Spinal cord (tissue), 10 donors: ENCODE measurements at places on chromosomes 6 and 20. TPM values are rescaled to one million over a fixed set of nuclear protein-coding genes. Genes with fewer than 3 reads are reported as not detected.

STMN3 gene
- 142 TPM for total RNA-seq

ANGPT4 gene
- total RNA-seq: 0.30 TPM

DNA sequence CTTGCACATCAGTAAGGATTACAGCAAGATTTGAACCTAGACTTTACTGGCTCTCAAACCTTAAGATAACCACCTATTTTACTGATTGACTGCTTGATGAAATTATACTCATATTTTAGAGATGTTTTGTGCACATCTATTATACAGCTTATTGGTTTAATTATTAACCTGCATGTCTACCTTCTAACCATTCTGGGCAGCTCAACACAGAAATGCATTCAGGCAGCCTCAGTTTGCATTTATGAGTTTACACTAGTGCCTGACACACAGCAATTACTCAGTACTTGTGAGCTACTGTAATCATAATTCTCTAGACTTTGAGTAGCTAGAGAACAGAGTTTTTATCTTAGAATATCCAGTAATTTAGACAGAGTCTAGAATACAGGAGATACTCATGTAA, 273.9 kb upstream of the THEMIS start:
- H3K4me1 ChIP-seq: no peaks in the 10 kb centered on the region
- H3K27ac ChIP-seq: no peak overlapping the region
- DNase-seq: no peak
- H3K4me3 ChIP-seq: no peak overlapping the region

OXT gene
- total RNA-seq: 0.33 TPM

DNA sequence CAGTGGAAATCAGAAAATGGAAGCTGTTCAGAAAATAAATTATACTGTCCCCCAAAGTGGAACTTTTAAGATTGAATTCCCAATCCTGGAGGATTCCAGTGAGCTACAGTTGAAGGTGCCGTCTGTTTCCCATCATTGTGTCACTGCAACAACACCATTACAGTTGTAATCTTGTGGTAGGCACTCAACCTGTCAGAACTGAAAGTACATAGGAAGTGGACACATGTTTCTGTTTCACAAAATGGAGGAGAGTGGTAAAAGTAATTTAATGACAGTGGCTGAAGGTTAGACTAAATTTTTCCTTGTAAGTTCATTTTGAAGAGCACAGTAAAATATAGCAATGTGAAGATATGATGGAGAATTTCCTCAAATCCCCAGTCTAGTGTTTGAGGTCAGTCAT, 70.0 kb downstream of the CD109 start:
- no peaks in the 10 kb centered on the region for H3K4me1 ChIP-seq
- no peak overlapping the region for H3K27ac ChIP-seq
- H3K4me3 ChIP-seq: no peak overlapping the region
- H3K27me3 ChIP-seq: no peaks in the 10 kb centered on the region

DNA sequence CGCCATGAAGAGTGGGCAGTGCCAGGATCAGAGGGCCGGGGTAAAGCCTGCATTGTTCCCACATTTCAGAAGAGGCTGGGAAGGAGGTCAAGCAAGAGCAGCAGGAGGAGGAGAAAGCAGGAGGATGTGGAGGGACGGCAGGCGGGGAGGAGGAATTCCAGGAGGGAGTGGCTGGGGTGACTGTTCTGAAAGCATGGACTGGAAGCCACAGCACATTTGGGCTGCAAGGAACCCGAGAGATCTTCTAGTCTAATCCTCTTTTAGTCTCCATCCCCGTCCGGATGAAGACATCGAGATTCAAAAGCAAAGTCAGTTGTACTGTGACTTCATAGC, 76.9 kb downstream of the FAM50B start:
- no peaks in the 10 kb centered on the region for H3K4me1 ChIP-seq
- no peak for DNase-seq
- H3K27me3 ChIP-seq: no peaks in the 10 kb centered on the region
- H3K27ac ChIP-seq: no peak overlapping the region

GRCh38 chr20:49165611-49166010, 22.5 kb downstream of the STAU1 start:
- DNase-seq: no peak
- H3K27me3 ChIP-seq: no peaks in the 10 kb centered on the region
- H3K4me1 ChIP-seq: peaks cover 4% of the 10 kb centered on the region
- peaks cover 25% of the 10 kb centered on the region for H3K36me3 ChIP-seq
- H3K27ac ChIP-seq: no peak overlapping the region

DNA sequence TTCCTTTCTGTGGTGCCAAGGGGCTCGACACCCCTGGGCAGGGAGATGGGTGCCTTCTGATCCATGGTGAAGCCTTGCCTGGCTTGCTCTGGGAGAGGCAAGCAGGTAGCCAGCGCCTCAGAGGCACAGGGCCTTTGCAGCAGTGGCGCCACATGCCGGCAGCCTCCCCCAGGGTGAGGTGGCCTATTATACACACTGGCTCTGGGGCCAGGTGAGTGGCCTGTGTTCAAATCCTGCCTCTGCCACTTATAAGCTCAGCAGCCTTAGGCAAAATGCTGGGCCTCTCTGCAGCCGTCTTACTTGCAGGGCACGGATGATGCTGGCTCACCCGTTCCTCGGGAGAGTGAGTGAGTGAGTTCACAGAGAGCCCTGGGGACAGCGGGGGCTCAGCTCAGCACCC, 176.9 kb downstream of the TFAP2C start:
- no peaks in the 10 kb centered on the region for H3K36me3 ChIP-seq
- peaks cover 24% of the 10 kb centered on the region for H3K4me1 ChIP-seq

- DNase-seq: no peak
- no peak overlapping the region for H3K27ac ChIP-seq
- H3K4me1 ChIP-seq: no peaks in the 10 kb centered on the region
These were observed 13.0 kb downstream of the BAG6 start for GRCh38 chr6:31639449-31639861.

DNA sequence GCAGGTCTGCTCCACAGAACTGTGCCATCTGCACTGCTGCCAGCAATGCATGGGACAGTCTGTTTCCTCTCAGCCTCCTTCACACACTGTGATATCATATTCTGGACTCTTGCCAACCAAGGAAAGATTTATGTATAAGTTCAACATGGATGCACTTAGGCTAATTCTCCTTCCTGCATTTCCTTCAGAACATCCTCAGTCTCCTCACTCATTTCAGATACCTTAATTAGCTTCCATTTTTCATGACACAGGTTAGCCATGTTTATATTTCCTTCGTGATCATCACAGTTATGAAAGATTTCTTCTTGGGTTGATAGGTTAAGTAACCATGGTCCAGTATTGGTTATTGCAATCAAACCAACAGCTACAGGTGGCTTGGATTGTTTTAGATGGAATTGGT, 46.4 kb upstream of the DDR1 start:
- DNase-seq: no peak
- no peaks in the 10 kb centered on the region for H3K27me3 ChIP-seq
- no peak overlapping the region for H3K27ac ChIP-seq
- H3K36me3 ChIP-seq: no peaks in the 10 kb centered on the region
- no peak overlapping the region for H3K4me3 ChIP-seq

GRCh38 chr20:588476-588875, 21.6 kb downstream of the TCF15 start:
- H3K4me3 ChIP-seq: no peak overlapping the region
- H3K36me3 ChIP-seq: no peaks in the 10 kb centered on the region
- H3K4me1 ChIP-seq: no peaks in the 10 kb centered on the region
- no peak for DNase-seq

OR2J3 gene
- total RNA-seq: 0.11 TPM

DNA sequence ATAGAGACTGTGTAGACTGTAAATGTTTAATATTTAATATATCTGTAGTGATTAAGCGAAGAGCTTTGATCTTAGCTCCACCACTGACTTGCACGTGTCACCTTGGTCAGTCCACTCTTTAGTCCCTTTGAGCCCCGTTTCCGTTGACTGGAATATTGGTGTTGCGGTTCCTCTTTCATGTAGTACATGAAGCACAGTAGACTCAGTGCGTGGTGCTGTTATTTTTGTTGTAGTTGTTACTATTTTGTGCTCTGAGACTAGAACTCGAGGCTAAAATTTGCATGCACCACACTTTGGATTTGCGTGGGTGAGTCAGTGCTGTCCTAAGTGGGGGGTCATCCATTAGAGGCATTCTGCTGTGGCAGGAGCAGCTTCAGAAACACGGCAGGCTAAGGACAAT, 291.4 kb downstream of the QKI start:
- H3K4me3 ChIP-seq: no peak overlapping the region
- no peak for DNase-seq
- H3K27ac ChIP-seq: no peak overlapping the region
- no peaks in the 10 kb centered on the region for H3K36me3 ChIP-seq
- peaks cover 23% of the 10 kb centered on the region for H3K4me1 ChIP-seq
- no peaks in the 10 kb centered on the region for H3K27me3 ChIP-seq

DNA sequence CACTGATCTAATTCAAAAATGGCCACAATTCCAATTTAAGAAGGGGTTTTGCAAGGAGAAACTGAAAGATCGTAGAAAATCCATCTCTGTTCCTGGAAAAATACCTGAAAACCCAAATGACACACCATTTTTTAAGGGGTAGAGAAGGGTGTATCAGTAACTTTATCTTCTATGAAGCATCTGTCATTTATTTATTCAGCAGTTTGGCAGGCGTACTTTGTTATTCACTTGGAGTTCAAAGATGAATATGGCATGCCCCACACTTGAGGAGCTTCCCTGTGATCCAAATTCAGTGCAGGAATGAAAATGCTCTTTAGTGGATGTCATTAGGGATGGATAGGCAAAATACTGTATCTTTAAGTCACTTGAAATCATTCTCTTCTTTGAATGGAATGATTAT, 7.2 kb downstream of the HINT3 start:
- H3K27ac ChIP-seq: no peak overlapping the region
- no peak for DNase-seq
- H3K36me3 ChIP-seq: no peaks in the 10 kb centered on the region
- no peak overlapping the region for H3K4me3 ChIP-seq
- H3K4me1 ChIP-seq: no peaks in the 10 kb centered on the region

- no peak for DNase-seq
- H3K4me1 ChIP-seq: no peaks in the 10 kb centered on the region
- no peaks in the 10 kb centered on the region for H3K36me3 ChIP-seq
- no peak overlapping the region for H3K27ac ChIP-seq
- H3K27me3 ChIP-seq: no peaks in the 10 kb centered on the region
These were observed 42.1 kb downstream of the SMAP1 start for GRCh38 chr6:70709826-70710225.

PLEKHG1 gene
- 34.4 TPM for total RNA-seq

SSTR4 gene
- 0.89 TPM for total RNA-seq

GRCh38 chr6:44650947-44651346, 263.4 kb downstream of the CDC5L start:
- H3K36me3 ChIP-seq: no peaks in the 10 kb centered on the region
- peaks cover 16% of the 10 kb centered on the region for H3K27me3 ChIP-seq
- no peak for DNase-seq
- H3K27ac ChIP-seq: no peak overlapping the region
- no peak overlapping the region for H3K4me3 ChIP-seq

- peaks cover 8% of the 10 kb centered on the region for H3K4me1 ChIP-seq
- H3K4me3 ChIP-seq: no peak overlapping the region
- H3K36me3 ChIP-seq: peaks cover 16% of the 10 kb centered on the region
- no peaks in the 10 kb centered on the region for H3K27me3 ChIP-seq
These were observed 160.1 kb downstream of the SMOC2 start for GRCh38 chr6:168601111-168601510.

ADGRF1 gene
- total RNA-seq: 0.06 TPM

DNA sequence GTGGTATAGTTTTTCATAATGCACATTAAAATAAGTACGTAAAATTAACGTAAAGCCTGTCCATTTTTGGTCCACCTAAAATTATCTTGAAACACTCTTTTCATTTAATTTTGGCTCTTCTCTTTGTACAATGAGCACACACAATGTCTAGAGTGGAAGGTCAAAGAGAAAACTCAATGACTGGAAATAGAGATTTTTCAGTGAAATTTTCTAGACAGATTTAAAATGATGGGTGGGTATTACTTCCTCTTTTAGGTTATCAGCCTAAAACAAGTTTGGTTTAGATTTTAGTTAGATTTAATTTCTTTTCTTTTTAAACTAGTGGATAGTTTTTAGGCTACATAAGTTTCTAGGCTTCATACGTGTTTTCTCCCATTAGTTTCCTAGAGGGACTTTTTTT, 24.9 kb downstream of the DSE start:
- H3K27ac ChIP-seq: no peak overlapping the region
- DNase-seq: no peak
- H3K4me3 ChIP-seq: no peak overlapping the region

MOG gene
- 22.6 TPM for total RNA-seq

DNA sequence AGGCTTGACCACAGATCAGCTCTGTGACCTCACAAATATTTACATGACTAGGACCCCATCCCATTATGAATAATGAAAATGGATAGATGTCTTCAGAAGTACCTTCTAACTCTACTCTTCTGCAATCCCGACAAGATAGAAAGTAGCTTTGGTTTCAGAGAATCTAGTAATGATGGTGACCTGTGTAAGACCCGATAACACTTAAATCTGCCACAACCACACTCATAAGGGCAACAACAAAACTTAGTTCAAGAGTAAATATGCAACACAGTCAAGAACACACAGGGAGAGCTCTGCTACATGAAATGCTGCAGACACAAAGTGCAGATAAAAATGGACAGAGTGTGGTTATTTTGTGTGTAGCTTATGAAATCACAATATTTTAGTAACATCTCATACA, 9.6 kb downstream of the CHD6 start:
- no peak overlapping the region for H3K27ac ChIP-seq
- H3K27me3 ChIP-seq: no peaks in the 10 kb centered on the region
- peaks cover 4% of the 10 kb centered on the region for H3K4me1 ChIP-seq
- H3K4me3 ChIP-seq: no peak overlapping the region
- DNase-seq: no peak

HLA-DRB1 gene
- total RNA-seq: 17.0 TPM

BTN1A1 gene
- not detected for total RNA-seq

SRMS gene
- not detected for total RNA-seq

RAD21L1 gene
- 0.10 TPM for total RNA-seq

- no peak overlapping the region for H3K27ac ChIP-seq
- H3K27me3 ChIP-seq: no peaks in the 10 kb centered on the region
- H3K4me3 ChIP-seq: no peak overlapping the region
- no peaks in the 10 kb centered on the region for H3K4me1 ChIP-seq
These were observed 48.9 kb downstream of the KLHL31 start for GRCh38 chr6:53616450-53617357.

SASH1 gene
- 77.3 TPM for total RNA-seq

NOX3 gene
- not detected for total RNA-seq

DNA sequence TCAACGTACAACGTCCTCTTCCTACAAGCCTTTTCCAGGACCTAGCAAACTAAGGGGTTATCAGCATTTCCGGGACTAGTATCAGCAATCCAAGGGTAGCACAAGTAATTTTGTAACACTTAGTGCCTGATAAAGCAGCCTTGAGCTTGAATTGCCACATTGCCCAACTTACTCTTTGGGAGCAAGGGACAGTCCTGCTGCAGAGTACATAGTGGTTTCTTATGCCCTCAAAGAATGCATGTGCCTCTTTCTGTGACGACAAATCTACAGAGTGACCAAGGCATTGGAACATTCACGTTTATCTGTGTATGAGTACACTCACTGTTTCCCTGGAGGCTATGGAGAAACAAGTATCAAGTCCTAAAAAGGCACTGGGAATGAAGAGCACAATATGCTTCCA, 3.2 kb upstream of the ID4 start:
- no peak overlapping the region for H3K27ac ChIP-seq
- peaks cover 4% of the 10 kb centered on the region for H3K4me1 ChIP-seq
- no peak overlapping the region for H3K4me3 ChIP-seq
- no peaks in the 10 kb centered on the region for H3K27me3 ChIP-seq

CALHM4 gene
- 0.22 TPM for total RNA-seq

GRCh38 chr20:60465993-60466686, 507.9 kb downstream of the CDH26 start:
- peaks cover 2% of the 10 kb centered on the region for H3K27me3 ChIP-seq
- H3K4me3 ChIP-seq: no peak overlapping the region
- DNase-seq: no peak

AP5S1 gene
- 10.3 TPM for total RNA-seq

GRCh38 chr6:150191809-150192208, 49.0 kb downstream of the PPP1R14C start:
- no peak overlapping the region for H3K4me3 ChIP-seq
- H3K27me3 ChIP-seq: no peaks in the 10 kb centered on the region
- H3K27ac ChIP-seq: no peak overlapping the region
